AG04450 (cell line): ENCODE measurements at places on chromosomes 13 and 19.

DNA sequence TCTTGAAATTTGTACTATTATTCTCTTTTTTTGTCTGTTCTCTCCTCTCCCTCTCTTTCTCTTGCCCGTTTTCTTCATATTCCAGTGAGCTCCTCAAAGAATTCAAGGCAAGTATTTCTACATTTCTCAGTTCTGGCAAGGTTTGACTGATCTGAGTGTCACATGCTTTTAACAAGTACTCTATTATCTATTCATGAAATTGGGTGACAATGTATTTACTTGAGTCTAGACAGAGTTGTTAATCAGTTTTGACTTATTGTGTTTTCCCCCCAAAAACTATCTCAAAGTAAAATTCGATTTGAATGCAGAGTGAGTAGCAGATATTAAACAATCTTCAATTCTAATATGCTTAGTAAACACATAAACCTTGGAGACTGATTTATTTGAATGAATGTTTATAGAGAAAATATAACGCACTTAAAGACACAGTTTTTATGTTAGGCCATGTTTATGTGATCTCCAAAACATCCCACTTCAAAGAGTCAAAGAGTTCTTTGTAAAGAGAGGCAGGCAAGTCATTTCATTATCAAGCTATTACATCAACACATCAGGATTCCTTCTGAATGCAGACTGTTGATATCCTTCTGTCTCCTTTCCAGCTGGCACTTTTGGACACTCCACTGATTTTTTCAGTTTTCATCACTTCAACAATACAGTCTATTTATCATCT, 166.6 kb downstream of the SLITRK6 start:
- DNase-seq = no peak

GRCh38 chr19:23971598-23971997, 56.9 kb downstream of the ZNF726 start:
- no peak for DNase-seq

GRCh38 chr19:17829855-17830566, 8.7 kb upstream of the INSL3 start:
- no peak for DNase-seq

- no peak for DNase-seq
Observed at GRCh38 chr13:109485136-109485794, 301.1 kb downstream of the IRS2 start.

DNA sequence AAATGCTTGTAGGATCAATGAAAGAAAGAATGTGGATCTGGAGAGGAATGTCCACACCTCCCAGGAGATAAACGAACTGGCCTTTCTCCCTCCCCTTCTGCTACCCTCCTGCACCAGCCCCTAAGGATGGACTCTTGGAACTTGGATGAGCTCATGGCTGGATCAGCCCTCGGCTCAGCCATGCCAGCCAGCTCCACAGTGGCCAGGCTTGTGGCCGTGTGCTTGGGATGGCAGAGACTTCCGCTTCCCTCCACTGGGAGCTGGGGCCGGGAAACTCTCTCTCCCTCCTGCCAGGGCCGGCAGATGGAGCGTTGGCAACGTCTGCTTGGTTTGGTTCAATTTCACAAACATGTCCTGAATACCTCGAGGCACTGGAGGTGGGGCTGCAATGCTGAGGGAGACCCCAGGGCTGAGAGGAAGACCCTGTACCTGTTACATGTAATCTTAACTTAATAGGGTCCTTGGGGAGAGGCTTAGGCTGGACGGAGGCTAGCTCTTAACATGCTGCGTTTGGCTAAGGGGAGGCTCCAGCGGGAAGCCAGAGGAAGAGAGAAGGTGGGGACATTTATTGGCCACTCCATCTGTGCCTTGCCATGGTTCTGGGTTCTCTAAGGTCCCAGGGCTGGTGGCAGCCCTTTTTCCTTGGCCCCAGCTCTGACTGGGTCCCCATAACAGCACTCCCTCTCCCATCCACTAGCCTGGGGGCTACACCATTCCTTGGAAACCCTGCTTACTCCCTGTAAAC, 152.5 kb downstream of the IER2 start:
- no peak for DNase-seq
